ENCODE measurements at places on chromosomes 7 and 10. TPM values are rescaled to one million over a fixed set of nuclear protein-coding genes. Genes with fewer than 3 reads are reported as not detected.

The SEMA3E gene
- 0.38 TPM for total RNA-seq

The TCAF2 gene
- total RNA-seq, result 6.5 TPM

The ANXA8 gene
- total RNA-seq, result 0.19 TPM

The STOX1 gene
- total RNA-seq, result under 0.01 TPM

The FAM237B gene
- total RNA-seq, result under 0.01 TPM

The SSC4D gene
- 0.77 TPM for total RNA-seq

The HOXA9 gene
- total RNA-seq, result not detected

The MEIG1 gene
- total RNA-seq, result not detected

The BPGM gene
- total RNA-seq, result 36.6 TPM

The OR6V1 gene
- not detected for total RNA-seq

The VSTM4 gene
- 0.77 TPM for total RNA-seq

The SHTN1 gene
- total RNA-seq, result 1.2 TPM

The OPN4 gene
- not detected for total RNA-seq

The LRRC4 gene
- not detected for total RNA-seq

The ADCYAP1R1 gene
- 0.19 TPM for total RNA-seq

The MUC3A gene
- not detected for total RNA-seq

The KLF14 gene
- under 0.01 TPM for total RNA-seq

The ITGA8 gene
- 84.6 TPM for total RNA-seq

The PNLIPRP1 gene
- total RNA-seq, result not detected

The UNC5B gene
- total RNA-seq, result 9.3 TPM

The DPP6 gene
- not detected for total RNA-seq

The CARD11 gene
- total RNA-seq, result 0.28 TPM

The OLAH gene
- 2.5 TPM for total RNA-seq

The JAKMIP3 gene
- under 0.01 TPM for total RNA-seq

The OR2A42 gene
- total RNA-seq, result not detected

The AMPH gene
- 1.2 TPM for total RNA-seq

The LIPF gene
- not detected for total RNA-seq

The CALHM2 gene
- 15.0 TPM for total RNA-seq

The H2BK1 gene
- total RNA-seq, result not detected

The CLDN3 gene
- total RNA-seq, result not detected

The WNT8B gene
- total RNA-seq, result not detected

The CPA1 gene
- total RNA-seq, result not detected

The CDNF gene
- 1.2 TPM for total RNA-seq

The STEAP4 gene
- 0.19 TPM for total RNA-seq

The CHAT gene
- not detected for total RNA-seq

The BMPER gene
- 39.5 TPM for total RNA-seq

The HABP2 gene
- 0.19 TPM for total RNA-seq

The DGKB gene
- 0.58 TPM for total RNA-seq

The CPA2 gene
- total RNA-seq, result not detected

The MRLN gene
- not detected for total RNA-seq

The PLPP4 gene
- total RNA-seq, result 15.0 TPM

The HOXA5 gene
- total RNA-seq, result 0.85 TPM

The AKR1C2 gene
- total RNA-seq, result 73.6 TPM

The GNAT3 gene
- 0.28 TPM for total RNA-seq

The PNLIPRP2 gene
- total RNA-seq, result not detected

The DNAJC12 gene
- 9.6 TPM for total RNA-seq

The HECW1 gene
- total RNA-seq, result not detected

The ODAD2 gene
- not detected for total RNA-seq

The SPDYE8 gene
- total RNA-seq, result not detected

The RARRES2 gene
- total RNA-seq, result 1.3 TPM

The DENND2A gene
- 0.96 TPM for total RNA-seq

The FBXO24 gene
- total RNA-seq, result 0.28 TPM

The RBM33 gene
- 17.4 TPM for total RNA-seq

The NFE2L3 gene
- total RNA-seq, result 5.6 TPM

The SLC29A3 gene
- 1.7 TPM for total RNA-seq

The UTF1 gene
- total RNA-seq, result not detected

The PRKAR2B gene
- total RNA-seq, result 1.3 TPM

The SNCG gene
- 36.1 TPM for total RNA-seq

The GDF2 gene
- total RNA-seq, result not detected
